ENCODE measurements at places on chromosomes 6 and 20.

GRCh38 chr6:12361042-12361765 is 71.0 kb downstream of the EDN1 start:
- DNase-seq = no peak

GRCh38 chr20:44960103-44960852 is at the start of gene TOMM34:
Gene TOMM34, minus strand, starts transcription at chr20:44960397. Its CDS starts 64 bp downstream, at chr20:44960333.
- DNase-seq = peak; percentile 52

DNA sequence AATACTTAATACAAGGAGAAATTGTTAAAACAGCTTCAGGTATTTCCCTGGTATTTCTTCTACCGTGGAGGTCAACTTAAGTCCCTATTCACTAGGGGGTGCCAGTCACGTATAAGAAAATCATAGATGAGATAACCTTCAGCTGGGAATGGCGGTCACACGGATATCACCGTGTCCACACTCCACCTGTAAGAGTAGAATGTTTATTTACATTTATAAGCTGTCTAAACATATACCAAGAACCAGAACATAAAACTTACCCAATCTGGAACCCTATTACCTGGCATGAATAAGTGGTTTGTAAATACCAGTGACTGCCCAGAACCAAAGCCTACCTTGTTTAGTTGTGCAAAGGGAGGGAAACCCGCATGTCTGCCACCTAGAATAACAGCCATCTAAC is 1.9 kb upstream of the ELOVL4 start:
- DNase-seq = peak; percentile 30

DNA sequence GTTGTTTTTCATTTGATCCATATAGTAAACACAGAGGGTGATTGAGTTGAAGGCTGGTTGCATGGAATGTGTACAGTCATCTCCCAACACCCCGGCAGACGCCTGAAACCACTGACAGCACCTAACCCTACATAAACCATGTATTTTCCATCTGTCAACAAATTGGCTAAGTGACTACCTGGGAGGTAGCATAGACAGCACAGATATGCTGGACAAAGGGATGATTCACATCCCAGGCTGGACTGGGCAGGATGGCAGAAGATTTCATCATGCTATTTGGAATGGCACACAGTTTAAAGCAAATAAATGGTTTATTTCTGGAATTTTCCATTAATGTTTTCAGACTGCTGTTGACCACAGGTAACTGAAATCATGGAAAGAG is 4.4 kb upstream of the VIP start:
- DNase-seq = no peak

DNA sequence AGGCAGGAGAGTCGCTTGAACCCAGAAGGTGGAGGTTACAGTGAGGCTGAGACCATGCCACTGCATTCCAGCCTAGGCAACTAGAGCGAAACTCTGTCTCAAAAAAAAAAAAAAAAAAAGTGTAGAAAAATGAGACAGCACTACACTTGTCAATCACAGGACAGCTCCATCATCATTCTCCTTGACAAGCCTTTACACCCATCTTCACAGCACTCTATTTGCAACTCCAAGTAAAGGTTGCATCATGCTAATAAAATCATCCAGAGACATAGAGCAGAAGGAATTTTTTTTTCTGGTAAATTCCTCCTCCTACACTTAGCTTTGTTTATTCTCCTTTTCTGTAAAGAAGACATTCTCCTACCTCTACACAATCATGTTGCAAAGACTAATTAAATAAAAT is 791.0 kb upstream of the HS3ST5 start:
- DNase-seq = no peak

GRCh38 chr6:56959938-56960337 is 5.0 kb downstream of the BEND6 start:
- no peak for DNase-seq

GRCh38 chr6:49410564-49410963 is 52.5 kb downstream of the MMUT start:
- no peak for DNase-seq

GRCh38 chr6:26175428-26176181 is 88.4 kb downstream of the HFE start:
- no peak for DNase-seq

- DNase-seq = no peak
Measured at GRCh38 chr6:157198425-157199279, 124.7 kb downstream of the TMEM242 start.

- no peak for DNase-seq
Measured at GRCh38 chr20:60031107-60031506, 72.9 kb downstream of the CDH26 start.

Data from non-pigmented ciliary epithelial cell (primary cell).